Activated T-cell treated with anti-CD3 and anti-CD28 coated beads for 4 hours (primary cell): ENCODE measurements at places on chromosomes 6 and 20.

GRCh38 chr6:84788689-84789088 lies 24.3 kb upstream of the TBX18 start:
- DNase-seq: no peak

DNA sequence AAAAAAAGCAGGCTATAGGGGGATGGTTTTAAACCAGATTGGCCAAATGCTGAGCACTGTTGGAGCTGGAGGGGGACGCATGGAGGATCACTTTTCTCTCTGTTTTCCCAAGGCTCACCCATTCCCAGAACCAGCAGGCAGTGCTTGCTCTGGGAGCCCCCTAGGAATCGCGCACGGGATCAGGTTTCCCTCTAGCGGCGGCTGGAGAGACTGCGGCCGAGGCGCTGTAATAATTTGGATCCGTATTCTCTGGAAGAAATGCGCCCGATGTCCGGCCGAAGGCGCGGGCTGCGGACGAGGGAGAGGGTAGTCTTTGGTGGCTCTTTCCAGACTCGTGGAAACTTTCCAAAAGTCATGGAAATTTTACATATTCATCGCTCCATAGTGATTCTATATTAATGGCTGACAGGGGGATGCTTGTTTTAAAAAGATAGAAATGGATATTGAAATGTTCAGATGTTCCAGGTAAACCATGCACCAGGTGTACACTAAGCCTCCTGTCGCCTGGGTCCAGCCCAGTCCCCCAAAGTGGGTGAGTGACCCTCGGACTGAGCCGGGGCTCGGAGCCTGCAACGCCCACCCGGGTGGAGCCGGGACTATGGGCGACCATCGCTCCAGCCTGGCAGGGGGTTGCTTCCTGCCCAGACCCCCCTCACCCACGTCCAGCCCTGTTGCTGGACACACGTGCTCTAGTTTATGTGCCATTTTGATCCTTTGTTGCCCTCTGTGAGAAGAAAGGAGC lies 78.7 kb upstream of the PHACTR3 start:
- DNase-seq: peak; percentile 7

- DNase-seq: no peak
Measured at GRCh38 chr6:158991017-158991723, 8.8 kb downstream of the RSPH3 start.

- no peak for DNase-seq
Measured at GRCh38 chr20:32271620-32272019, 5.8 kb upstream of the KIF3B start.

- no peak for DNase-seq
Measured at GRCh38 chr20:38804221-38804620, 1.3 kb upstream of the PPP1R16B start.

DNA sequence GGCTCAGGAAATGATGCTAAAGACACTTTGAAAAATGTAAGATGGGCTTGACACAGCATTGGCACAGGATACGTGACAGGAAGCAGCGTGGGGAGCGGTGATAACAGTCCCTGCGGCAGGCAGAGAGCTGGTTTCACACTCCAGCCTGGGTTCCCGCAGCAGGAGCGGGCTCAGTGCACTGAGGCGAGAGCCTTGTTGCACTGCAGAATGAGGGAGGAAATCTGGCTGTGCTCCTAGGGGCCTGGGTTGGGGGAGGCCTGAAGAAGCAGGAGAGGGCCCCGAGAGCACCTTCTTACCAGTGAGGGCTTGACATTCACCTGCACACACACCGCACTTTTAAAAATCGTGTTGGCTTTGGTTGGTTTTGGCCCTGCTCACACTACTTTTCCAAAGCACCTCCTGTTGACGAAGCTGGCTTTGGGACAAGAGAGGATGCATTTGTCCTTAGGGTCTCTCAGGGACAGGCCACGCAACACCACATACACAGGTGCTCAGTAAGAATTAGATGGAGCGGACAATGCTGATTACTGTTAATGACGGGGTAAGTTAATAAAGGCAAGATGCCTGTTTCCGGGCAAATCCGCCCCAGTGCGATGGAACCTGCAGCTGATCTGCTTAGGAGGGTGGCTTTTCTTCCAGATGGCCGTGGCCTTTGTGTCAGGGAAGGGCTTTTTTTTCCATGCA lies 49.4 kb upstream of the ARMC2 start:
- DNase-seq: peak; percentile 32

- no peak for DNase-seq
Measured at GRCh38 chr20:23123886-23124285, 37.8 kb upstream of the CD93 start.

- DNase-seq: no peak
Measured at GRCh38 chr6:43942616-43943015, 172.6 kb downstream of the VEGFA start.

- no peak for DNase-seq
Measured at GRCh38 chr6:126603410-126603809, 263.5 kb downstream of the CENPW start.

GRCh38 chr6:96073555-96073954 lies 57.8 kb downstream of the FUT9 start:
- no peak for DNase-seq

GRCh38 chr6:64590965-64591675 lies 955.5 kb downstream of the PHF3 start:
- no peak for DNase-seq

DNA sequence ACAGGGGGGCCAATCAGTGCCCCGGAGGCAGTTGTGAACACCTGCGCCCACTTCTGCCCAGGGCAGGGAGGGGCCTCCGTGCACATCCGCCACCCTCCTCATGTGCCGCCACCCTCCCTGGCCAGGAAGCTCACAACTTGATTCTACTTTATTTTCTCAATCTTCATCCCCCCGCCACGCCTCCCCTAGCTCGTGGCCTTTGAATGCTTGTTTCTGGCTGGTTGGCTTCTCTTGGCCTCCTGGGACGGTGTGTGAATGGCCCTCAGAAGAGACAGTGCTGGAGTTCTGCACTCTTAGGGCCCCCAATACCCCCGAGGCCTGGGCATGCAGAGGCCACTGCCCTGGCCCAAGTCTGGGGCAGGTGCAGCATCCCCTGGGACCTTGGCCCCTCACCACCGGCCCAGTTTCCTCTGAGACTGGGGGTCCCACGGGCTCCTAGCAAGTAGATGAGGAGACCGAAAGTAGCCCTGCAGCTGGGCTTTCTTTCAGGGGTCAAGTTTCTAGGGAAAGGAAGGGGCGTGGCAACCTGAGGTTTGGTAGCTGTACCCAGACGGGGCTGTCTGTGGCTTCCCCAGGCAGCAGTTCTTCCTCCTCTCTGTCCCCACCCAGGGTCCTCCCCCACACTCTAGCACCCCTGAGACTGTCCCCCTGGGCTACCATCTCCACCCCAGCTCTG lies 1.3 kb downstream of the RGS19 start:
- DNase-seq: no peak

GRCh38 chr6:16766043-16766536 lies 4.8 kb upstream of the ATXN1 start:
- no peak for DNase-seq

GRCh38 chr20:47487175-47487917 lies 14.3 kb upstream of the NCOA3 start:
- DNase-seq: peak; percentile 47

DNA sequence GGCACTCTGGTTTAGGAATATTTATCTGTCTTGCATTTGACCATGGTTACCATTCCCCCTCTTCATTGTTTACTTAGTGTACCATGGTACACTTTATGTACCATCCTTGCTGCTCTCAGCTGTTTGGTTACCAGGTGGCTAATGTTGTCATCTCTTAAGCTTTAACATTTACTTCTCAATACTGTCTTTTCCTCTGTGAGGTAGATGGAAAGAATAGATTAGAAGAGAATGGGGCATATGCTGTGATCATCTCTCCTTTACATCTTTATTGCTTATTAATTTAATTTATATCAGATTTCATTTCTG lies 109.2 kb downstream of the NCOA3 start:
- DNase-seq: no peak

- no peak for DNase-seq
Measured at GRCh38 chr6:53982366-53983050, 128.7 kb upstream of the MLIP start.

DNA sequence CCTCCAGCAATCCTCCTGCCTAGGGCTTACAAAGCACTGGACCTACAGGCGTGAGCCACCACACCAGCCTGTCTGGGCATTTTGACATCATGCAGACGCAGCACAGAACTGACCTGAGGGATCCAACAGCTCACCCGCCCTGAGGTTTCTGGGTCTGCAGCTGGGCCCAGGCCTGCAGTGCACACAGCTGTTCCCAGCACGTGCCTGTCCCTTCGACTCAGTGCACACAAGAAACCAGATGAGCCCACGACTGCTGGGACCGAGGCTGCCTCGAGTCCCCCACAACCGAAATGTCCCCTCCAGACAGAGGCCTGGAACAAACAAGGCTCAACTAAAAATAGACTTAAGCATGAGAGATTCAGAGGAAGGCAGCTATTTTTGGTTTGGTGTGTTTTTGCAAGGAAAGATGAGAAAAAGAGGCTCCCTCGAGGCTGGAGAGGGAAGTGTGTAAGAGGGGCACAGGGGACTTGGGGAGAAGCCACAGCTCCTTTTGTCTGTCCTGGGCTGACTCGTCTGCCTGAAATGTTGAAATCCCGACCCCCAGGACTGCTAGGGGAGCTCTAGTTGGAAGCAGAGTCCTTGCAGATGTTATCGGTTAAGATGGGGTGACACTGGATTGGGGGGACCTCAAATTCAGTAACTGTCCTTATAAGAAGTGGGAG lies 66.3 kb downstream of the YTHDF1 start:
- no peak for DNase-seq

- DNase-seq: no peak
Measured at GRCh38 chr6:135310291-135310690, 129.2 kb downstream of the MYB start.

DNA sequence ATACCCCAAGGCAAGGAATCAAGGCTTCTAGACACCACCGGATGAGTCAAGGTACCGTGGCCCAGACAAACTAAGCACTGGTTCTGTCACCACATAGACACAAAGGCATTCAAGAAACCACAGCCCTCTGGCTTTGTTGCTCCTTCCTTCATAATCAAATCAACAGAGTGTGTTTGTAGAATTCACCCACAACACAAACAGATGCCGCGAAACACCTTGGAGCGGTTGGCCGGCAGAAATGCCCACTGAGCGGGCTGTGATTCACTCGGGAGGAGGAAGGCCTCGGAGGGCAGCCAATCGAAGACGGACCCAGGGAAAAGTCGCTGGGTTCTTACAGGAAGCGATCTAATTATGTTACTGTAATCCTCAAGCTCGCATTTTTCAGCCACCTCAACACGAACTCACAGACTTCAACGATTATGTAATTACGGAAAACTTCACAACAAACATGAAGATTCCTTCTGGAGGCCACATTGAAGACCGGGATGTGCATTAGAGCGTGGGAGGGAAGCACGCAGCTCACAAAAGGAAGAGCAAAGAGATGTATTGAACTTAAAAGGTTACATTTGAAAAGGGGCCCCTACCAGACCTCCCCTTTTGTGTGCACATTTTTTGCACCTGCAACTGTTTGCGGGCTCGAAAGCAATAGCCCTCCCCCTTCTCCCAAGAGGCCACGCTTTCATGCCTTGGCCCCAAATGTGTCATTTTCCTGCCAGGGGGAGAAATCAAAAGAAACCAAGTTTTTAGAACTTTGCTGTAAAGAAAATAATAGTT lies 184.7 kb upstream of the PREP start:
- DNase-seq: no peak

DNA sequence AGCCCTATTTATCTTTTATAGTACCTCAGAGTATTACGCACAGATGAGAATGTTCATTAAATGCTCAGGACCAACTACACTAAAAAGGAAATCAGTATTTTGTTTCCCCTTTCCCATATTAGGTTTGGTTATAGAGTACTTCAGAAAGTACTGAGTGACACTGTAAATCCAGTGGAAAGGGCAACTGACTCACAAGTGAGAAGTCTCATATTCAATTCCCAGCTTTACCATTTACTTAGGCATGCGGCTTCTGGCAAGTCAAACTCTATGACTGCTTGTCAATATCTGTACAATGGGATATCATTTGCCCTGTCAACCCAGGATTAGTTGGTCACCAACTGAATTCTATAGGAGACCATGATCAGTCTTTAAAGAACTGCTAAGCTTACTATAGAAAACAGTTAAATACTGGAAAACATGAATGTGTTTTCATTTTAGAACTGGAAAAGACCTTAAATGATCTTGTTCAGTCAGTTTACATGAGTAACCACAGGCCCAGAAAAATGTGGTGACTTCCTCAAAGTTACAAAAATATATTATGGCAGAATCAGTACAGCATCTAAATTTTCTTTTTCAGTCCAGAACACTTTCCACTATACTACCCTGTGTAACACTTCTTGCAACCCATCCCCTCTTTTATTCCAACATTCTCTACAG lies 3.6 kb downstream of the MAP3K7 start:
- no peak for DNase-seq

DNA sequence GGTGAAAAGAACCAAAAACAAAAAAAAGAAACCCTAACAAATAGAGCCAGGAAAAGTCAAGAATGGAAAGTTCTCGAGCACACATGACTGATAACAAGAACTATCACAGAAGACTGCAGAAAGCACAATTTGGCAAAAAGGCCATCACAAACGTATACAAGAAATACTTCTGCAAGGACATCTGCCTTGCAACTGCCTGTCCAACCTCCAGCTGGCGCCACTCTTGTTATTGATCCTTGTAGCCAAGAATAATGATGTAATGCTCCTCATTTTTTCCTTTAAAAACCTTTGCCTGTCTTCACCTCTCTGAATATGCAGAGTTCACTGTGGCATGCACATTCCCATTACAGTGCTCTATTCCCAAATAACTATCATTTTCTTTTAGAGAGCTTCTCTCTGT lies 87.9 kb upstream of the BMP5 start:
- DNase-seq: no peak

DNA sequence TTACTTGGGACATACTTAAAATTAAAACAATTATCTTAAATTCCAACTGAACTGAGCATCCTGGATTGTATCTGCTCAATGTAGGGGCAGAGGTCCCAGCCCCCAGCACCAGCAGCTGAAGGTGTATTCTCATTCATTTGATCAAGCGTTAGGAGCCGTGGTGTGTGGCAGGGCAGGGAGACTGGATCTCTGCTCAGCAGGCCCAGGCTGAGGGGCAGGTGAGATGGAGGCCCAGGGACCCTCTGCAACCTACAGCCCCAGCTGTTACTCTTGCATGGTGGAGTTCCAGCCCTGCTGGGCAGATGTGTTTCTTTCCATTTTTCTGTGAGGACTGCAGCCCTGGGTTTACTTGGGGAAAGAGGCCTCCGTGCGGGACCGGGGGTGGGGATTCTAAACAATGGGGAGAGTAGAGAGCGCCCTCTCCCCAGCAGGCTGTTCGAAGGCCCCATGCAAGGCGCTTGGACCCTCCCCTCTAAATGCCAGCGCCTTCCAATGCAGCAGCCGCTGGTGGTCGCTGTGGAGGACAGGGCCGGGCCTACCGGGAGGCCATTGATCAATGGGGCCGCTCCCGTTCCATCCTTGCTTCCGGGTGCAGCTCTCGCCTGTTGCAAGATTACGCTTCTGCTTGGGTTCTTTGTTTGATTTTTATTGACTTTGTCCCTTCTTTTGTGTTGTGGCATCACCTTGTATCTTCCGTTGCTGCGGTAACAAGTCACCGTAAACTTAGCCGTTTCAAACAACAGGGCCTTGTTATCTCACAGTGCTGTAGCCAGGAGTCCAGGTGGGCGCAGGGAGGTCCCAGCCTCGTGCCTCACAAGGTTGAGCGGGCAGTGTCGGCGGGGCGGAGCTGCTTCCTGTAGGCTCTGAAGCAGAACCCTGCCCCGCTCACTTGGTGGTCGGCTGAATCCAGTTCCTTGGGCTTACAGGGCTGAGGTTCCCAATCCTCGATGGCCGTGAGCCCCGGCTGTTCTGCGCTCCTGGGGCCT lies 134.8 kb upstream of the PHACTR3 start:
- no peak for DNase-seq
